ENCODE measurements at places on chromosomes 1 and 21.

GRCh38 chr1:20698195-20698910 is 19.5 kb downstream of the KIF17 start:
- ATAC-seq, result no peak

DNA sequence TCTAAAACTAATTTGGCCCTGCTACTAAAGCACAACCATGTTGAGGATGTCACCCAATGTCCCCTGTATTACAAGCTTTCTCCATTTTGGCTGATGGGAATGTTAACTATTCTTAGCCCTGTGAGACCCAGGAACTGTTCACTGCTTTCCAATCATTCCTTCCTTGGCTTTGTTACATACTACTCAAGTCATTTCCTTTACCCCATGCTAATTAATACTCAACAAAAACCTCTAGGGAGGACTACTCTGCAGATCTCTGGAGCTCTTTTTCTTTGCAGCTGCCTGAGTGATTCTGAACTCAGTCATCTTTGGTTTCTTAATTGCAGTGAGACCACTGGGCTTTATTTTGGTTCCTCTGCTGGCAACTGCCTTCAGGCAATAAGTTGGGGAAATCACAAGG is 23.3 kb upstream of the RPE65 start:
- ATAC-seq, result no peak

DNA sequence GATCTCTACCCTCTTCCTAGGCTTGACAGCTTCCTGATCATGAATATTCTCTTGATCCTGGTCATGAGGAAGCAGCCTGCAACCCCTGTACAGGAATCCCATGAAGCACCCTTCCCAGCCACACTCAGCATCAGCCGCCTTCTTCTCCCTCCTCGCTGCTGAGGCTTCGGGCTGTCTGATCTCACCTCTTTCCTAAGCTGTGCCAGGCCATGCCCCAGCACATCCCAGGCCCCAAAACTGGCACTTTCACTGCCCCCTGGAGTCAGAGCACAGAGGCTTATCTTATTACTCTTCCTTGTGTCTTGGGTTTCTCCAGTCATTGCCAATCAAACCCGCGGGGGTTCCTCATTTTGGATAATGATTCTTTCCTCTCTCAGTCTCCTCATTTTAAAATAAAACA is 259.5 kb downstream of the RGS7 start:
- ATAC-seq, result no peak

GRCh38 chr1:179779645-179780272 is 36.7 kb downstream of the FAM163A start:
- no peak for ATAC-seq

- ATAC-seq, result no peak
These were observed 2.5 kb downstream of the SEMA4A start for GRCh38 chr1:156155756-156156510.

GRCh38 chr1:61434276-61434675 is 290.7 kb downstream of the TM2D1 start:
- no peak for ATAC-seq

DNA sequence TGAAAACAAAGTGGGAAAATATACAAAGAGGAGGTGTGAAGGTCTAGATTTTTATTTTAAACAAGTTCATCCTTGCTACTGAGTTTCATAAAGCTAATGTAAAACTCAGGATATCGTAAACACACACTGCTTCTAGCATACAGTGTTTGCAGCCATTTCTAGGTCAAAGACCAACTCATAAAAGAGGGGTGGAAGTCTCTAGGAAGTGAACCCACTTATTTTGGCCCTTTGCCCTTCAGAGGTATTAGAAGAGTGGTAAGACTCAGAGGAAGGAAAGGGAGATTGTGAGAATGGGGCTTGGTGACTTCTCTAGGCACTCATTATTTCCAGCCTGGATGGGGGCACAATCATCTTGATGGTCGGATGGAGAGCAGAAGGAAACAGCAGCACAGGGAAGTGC is 91.2 kb downstream of the TNFSF18 start:
- ATAC-seq, result no peak

DNA sequence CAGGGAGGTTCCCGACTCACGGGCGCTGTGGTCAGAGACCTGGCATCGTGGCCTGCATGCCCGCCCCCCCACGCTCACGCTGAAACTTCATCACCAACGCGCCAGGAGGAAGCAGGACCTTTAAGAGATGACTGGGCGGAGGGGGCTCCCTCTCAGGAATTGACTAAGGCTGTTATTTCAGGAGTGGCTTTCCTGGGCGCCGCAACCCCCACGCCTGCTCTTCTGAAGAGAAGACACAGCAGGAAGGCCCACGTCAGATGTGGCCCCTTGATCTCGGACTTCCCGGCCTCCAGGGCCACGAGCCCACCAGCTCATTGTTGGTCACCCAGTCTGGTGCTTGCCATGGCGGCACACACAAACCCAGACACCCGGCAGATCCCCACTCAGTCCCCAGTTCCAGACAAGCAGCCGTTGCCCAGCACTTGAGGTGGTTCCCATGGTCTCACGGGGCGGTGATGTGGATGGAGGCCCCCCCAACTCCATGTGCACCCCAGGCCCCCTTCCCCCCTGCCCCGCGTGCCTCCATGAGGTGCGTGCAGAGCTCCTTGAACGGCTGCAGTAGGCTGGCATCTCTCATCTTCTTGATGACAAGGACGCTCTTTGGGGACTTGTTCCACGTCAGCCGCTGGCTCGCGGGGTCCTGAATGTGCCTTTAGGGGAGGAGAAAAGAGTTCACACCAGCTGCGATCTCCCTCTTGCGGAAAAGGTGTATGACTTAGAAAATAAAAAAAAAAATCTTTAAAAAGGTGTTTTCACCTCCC is 21.4 kb downstream of the NADK start:
- ATAC-seq, result no peak

GRCh38 chr1:165742194-165742593 is 26.5 kb downstream of the TMCO1 start:
- ATAC-seq, result no peak

GRCh38 chr1:214441119-214441518 is 110.3 kb downstream of the PTPN14 start:
- no peak for ATAC-seq

DNA sequence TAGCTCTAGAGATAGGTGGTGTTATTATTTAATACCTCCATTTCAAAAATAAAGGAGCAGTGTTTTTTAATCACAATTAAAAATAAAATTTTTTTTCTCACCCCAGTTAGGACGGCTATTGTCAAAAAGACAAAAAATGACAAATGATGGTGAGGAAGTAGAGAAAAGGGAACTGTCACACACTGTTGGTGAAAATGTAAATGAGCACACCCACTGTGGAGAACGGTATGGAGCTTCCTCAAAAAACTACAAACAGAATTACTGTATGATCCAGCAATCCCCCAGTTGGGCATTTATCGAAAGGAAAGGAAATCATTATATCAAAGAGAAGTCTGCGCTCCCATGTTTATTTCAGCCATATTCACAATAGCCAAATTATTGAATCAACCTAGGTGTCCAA is 148.7 kb upstream of the NR5A2 start:
- no peak for ATAC-seq

DNA sequence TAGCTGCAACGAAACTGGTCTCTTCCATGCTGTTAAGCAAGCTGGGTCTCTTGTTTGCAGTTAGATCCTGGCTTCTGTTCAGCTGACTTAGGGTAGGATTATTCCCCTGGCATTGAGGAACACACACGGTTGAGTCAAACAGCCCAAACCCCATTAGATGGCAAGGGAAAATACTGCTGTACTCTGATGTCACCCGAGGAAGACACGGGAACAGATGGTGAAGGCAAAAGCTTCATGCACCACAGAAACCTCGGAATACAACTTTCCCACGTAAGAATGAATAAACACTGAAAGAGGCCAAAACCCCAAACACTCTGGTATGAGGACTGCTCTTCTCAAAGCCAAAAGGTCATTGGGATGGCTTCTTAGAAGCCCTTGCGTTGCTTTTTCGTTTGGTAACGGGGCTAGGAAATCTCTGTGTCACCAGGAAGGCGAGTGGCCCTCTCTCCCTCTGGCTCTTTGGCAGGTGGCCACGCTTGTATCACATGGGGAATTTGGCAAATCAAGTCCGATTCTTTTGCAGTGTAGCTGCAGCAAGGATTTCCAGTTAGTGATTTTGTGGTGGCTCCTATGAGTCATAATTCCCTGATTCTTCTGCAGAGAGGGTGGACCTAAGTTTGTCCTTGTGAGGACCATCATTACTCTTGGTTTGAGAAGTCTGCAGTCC is 16.7 kb upstream of the LYST start:
- ATAC-seq, result no peak

GRCh38 chr21:42993051-42993712 is 18.8 kb downstream of the PKNOX1 start:
- ATAC-seq, result no peak

- ATAC-seq, result no peak
These were observed 95.1 kb downstream of the PRRX1 start for GRCh38 chr1:170758992-170759391.

- no peak for ATAC-seq
These were observed 471.7 kb upstream of the VAMP3 start for GRCh38 chr1:7299329-7299799.

DNA sequence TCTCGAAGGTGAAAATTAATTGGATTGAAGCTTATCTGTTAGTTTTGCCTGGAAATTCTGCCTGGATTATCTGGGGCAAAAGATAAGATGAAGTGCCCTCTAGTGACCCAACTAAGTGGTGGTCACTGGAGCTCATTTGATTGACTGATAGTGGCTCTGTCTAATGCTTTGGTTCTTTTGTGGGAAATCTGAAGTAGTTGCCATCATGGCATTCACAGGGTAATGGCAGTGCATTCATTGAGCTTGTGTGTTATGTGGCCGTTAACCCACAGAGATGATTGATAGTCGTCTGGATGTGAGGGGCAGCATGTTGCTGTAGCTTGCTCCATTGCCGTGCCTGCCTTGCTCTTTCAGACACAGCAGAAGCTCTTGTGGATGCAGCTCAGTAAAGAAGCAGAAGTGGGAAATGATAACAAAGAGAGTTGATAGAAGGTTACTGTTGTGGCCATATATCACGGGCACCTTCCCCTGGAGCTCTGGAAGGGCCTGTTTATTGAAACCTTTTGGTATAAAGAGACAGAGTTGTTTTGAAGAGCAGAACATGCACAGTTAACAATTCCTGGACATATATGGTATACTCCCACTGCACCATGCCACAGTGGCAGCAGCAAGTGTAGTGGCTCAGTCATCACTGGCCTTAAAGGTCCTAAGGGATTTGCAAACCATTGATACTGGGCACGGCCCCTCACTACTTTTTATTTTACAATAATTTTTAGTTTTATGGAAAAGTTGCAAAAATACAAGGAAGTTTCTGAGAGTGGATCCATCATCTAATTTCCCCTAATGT is 42.0 kb downstream of the CXADR start:
- ATAC-seq, result no peak

DNA sequence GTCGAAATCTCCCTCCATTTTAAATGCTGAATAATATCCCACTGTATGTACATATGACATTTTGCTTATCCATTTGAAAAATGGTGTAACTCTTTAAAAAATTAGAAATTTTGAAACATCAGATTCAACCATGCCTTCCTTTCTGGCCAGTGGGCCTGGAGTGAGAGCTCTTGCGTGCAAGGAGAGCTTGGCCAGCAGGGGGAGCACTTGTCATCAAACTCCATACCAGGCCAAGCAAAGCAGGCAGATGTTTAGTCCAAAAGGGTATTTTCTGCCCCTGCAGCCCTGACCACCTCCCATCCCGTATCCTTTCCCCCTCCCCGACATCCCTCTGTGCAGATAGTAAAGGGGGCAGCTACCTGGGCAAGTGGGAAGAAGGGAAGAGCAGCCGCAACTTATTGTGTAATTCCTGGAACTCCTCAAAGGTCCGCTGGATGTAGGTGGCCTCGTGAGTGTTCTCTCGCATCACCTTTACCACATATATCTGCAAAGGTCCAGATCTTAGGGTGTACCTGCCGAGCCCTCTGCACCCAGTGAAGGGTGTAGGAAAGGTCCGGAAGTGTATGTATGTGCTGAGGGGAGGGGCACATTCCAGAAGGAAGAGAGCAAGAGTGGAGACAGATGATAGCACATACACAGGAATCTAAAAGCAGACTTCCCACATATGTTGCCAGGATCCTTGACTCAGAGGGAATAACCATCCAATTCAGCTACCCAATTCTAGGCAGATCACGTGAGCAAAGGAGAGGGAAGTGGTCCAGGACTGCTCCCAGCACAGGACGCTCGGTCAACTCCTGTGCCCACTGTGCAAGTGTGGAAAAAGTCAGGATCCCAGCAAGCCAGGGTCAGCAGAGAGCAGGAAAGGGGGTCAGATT is 19.9 kb upstream of the PPP1R15B start:
- ATAC-seq, result peak; percentile 76

GRCh38 chr1:237786066-237786719 is 104.5 kb downstream of the ZP4 start:
- ATAC-seq, result no peak
